Skeletal muscle cell (primary cell): ENCODE measurements at places on chromosomes 13 and 19.
A peak's percentile ranks its signal among the peaks of the same experiment; 100 is the strongest.

GRCh38 chr13:88118952-88119351 is 447.8 kb downstream of the SLITRK5 start:
- DNase-seq: no peak

GRCh38 chr13:112968910-112969691 is at the start of gene MCF2L:
TSS of gene MCF2L (plus strand) at chr13:112969214. CDS start at chr13:112969380, 166 bp downstream.
- DNase-seq: no peak

- no peak for DNase-seq
Measured at GRCh38 chr13:86986448-86986847, 684.7 kb upstream of the SLITRK5 start.

DNA sequence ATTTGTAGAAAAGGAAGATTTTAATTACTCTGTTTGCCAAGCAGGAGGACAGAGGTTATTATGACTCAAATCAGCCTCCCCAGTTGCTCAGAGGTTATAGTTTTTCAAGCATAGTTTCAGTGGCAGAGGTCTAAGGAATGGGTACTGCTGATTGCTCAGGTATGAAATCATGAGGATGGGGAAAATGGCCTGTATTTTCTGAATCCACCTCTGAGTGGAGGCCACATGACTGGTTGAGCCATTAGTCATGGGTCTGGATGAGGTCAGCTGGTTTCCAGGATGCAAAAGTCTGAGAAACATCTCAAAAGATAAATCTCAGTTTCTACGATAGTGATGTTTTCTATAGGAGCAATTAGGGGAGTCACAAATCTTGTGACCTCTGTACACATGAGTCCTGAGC is 62.8 kb upstream of the CEACAM8 start:
- no peak for DNase-seq

GRCh38 chr19:38691938-38692457 is 44.5 kb downstream of the ACTN4 start:
- DNase-seq: peak; percentile 62

DNA sequence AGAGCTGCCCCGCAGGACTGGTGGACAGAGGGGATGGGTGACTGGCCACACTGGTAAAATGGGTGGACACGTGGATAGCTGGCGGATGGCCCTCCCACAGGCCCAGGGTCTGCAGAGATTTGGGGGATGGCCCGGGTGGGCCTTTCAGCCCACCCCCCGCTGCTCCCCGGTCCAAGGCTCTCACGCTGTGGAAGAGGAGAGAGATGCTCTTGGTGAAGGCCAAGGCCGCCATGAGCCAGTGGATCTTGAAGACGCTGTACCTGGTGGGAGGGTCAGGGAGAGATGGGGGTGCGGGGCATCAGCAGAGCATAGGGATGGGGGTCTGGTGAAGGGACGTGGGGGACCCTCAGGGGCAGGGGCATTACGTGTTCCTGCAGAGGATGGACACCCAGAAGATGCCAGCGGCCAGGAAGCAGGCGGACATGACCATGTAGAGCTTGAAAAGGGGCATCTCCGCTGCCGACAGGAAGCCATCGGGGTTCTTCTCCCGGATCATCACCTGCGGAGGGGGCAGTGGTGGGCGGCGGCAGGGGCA is 4.5 kb downstream of the GPR108 start:
- DNase-seq: no peak

DNA sequence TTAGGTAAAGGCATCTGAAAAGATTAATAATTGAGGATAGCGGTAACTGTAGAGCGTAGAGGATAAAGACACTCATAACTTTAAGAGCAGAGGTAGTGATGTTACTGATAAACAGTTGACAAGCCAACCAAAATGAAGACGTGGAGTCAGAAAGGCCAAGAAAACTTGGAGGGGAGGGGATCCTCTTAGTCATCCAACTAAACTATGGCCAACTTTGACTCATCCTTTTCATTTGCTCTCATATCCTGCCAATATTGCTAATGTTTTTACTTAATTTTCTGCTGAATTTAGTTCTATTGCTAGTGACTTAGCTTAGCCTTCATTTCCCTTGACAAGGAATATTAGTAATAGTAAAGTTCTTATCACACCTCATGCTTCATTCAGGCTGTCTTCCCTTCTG is 13.4 kb downstream of the ITGBL1 start:
- no peak for DNase-seq

GRCh38 chr19:19820774-19821320 is 703 bp downstream of the ZNF506 start:
- DNase-seq: no peak

GRCh38 chr13:110150384-110151101 is 156.4 kb downstream of the COL4A1 start:
- DNase-seq: no peak

- DNase-seq: no peak
Measured at GRCh38 chr13:25920277-25920676, 131.5 kb downstream of the SHISA2 start.

DNA sequence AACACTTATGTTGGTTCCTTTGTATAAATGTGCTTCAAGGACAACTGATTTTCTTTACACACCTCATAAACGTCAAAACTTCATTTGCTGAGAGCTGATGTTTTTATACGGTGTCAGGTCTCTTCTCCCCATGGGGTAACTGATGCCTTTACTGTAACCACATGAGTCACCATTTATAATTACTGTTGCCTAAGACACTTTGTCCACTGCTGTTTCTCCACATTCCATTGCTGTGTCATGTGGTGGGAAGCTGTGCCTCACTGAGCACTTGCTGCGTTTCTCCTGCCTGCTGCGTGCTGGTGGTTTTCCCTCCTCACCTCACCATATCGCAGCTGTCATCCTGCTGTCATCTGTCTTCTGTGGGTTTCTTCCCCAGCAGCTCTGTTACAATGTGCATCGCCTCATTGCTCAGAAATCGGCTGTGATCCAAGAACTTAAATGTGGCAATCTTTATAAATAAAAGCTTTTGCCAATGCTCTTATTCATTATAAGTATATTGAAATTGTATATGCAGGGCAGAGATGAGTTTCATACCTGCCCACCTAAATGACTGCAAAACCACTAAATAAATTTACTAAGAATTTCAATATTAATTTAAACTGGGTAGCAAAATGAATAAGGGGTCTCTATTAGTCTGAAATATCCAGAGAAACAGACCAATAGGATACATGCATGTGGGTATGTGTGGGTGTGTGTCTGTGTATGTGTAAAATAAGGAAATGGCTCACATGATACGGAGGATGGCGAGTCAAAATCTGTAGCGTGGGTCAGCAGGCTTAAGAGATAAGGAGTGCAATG is 547.0 kb upstream of the SLITRK5 start:
- peak; percentile 100 for DNase-seq

DNA sequence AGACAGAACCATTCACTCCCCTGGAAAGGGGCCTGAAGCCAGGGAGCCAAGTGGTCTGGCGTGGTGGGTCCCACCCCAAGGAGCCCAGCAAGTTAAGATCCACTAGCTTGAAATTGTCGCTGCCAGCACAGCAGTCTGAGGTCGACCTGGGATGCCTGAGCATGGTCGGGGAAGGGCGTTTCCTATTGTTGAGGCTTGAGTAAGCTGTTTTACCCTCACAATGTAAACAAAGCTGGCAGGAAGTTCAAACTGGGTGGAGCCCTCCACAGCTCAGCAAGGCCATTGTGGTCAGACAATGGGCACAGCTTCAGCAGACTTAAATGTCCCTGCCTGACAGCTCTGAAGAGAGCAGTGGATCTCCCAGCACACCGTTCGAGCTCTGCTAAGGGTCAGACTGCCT is 195.6 kb upstream of the DACH1 start:
- DNase-seq: no peak

- peak; percentile 27 for DNase-seq
Measured at GRCh38 chr19:29098863-29099481, 114.0 kb downstream of the UQCRFS1 start.

- no peak for DNase-seq
Measured at GRCh38 chr13:113044391-113045114, 61.0 kb upstream of the F7 start.

DNA sequence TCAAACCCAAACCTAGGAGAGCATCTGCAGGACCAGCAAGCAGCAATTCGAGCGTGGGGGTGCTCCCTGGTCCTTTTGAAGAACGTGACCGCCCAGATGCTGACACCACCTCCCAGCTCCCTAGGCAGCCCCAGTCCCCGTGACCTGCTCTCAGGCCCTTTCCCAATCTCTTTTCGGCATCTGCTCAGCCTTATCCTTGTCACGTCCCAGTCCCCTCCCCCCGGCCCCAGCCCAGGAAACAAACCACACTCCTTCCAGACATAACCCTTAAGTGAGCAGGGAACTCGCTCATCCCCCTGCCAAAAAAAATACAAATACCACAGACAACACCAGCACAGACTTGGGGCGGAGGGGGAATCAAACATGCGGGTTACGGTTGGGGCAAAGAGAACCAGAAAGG is 3.3 kb downstream of the MLLT1 start:
- DNase-seq: peak; percentile 62

DNA sequence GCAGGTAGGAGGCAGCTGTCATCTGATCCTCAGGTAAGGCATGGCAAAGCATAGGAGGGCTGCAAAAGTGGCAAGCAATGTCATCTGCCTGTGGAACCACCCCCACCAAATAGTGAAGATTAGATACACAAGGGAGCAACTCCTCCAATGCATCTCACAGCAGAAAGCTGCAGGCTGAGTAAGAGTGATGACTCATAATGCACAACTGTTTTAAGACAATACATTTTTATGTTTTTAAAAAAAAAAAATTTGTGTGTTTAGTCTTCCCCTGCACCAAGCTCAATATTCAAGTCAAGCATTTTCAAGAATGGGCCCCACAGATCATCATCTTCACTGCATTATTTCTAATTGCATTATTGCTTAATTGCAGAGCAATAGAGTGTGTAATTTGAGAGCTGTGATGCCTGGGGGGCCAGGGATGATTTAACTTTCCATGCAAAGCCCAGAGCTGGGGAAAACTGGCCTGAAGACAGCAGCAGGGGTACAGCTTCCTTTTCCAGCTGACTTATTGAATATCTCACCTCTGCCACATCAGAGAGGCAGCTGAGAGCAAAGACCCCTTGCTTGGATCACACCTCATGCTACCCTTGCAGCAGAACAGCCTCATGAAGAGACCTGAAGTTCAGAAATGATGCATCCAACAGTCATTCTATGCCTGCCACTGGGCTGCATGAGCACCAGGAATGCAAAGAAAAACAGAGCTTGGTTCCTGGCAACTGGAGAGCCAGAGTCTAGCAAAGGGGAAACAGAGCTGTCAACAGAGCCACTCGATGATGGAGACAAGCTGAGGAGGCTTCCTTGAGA is 22.7 kb upstream of the POP4 start:
- DNase-seq: no peak

GRCh38 chr13:32894589-32895001 is 121.6 kb upstream of the KL start:
- peak; percentile 56 for DNase-seq

DNA sequence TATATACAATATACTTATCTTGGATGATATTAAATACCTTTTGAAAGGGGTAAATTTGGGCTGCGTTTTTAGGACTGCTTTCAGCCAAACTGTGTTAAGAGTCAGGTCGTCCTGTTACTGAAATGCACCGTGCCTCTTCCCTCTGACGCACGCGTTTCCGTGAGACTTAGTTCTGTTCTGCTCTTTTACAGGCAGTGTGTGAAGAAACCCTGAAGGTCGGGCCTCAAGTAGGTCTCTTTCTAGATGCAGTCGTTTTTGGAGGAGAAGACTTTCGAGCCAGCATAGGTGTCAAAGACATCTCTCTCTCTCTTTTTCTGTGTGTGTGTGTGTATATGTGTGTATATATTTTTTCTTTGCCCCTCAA is 107.0 kb downstream of the ZIC5 start:
- DNase-seq: no peak

DNA sequence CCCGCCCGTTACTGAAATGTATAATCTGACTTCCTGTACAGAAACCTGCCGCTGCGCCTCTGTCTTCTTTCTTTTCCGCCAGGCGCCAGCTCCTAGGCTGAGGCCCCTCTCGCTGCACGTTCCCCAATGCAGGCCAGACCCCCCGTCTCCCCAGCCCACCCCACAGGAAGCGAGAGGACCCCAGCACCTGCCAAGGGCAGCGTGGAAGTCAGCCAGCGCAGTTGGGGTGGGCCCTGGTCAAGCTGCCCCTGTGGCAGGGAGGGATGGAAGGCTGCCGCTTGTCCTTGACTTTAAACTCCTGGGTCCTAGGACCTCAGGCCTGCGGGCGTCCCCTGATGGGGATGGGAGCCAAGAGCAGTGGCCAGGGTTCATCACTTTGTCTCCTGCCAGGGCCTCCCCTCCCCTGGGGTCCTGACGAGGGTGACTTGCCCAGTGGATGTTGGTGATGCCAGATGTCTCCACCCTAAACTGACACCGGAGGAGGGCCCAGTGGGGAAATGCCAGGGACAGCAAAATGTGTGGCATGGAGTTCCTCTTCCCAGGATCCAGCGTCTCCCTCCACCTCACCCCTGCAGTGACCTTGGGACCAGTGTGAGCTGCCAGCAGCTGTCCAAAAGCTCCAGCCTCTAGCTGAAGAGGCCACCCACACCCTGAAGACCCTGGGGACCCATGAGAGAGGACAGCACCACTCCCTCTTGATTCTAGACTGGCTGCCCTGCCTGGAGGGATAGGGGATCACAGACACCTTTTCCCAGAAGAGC is 8.5 kb upstream of the MARCHF2 start:
- DNase-seq: no peak

DNA sequence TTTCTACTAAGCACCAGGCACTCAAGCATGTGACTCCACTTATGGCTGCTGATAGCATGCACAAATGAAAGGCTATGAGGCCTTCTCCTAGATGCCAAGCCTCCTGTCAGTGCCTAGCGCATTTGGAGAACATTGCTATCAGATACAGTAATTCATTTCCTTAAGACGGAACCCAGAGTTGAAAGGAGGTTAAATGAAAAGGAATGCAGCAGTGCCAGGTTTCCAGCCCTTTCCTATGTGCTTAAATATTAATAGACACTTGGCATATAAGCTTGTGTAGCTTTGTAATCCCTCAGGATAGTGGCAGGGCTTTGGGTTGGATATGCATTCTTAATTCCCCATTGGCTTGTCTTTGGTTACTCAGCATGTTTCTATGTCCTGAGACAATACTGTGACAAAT is 140.1 kb upstream of the FRY start:
- DNase-seq: no peak

- DNase-seq: no peak
Measured at GRCh38 chr13:38602266-38602665, 84.6 kb upstream of the FREM2 start.

GRCh38 chr19:5262721-5263120 is 77.9 kb downstream of the PTPRS start:
- DNase-seq: no peak
